Epithelial cell of proximal tubule (primary cell): ENCODE measurements at places on chromosomes 13 and 19. TPM values are rescaled to one million over a fixed set of nuclear protein-coding genes. Genes with fewer than 3 reads are reported as not detected.
A peak's percentile ranks its signal among the peaks of the same experiment; 100 is the strongest.

DNA sequence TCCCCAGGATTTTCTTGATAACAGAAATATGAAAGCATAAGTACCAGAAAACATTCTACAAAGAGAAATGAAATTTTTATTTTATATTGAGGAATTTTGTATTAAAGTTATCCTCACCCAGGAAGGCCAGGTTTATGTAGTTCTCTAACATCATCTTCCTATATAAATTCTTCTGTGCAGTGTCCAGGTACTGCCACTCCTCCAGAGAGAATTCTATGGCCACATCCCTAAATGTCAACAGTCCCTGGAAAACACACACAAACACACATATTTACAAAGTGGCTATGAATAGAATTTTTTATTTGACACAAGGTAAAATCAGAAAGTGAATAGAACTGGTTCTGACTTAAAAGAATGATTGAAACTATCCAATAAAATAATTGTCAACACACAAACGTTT lies 110.5 kb upstream of the ZNF91 start:
- DNase-seq, result no peak

DNA sequence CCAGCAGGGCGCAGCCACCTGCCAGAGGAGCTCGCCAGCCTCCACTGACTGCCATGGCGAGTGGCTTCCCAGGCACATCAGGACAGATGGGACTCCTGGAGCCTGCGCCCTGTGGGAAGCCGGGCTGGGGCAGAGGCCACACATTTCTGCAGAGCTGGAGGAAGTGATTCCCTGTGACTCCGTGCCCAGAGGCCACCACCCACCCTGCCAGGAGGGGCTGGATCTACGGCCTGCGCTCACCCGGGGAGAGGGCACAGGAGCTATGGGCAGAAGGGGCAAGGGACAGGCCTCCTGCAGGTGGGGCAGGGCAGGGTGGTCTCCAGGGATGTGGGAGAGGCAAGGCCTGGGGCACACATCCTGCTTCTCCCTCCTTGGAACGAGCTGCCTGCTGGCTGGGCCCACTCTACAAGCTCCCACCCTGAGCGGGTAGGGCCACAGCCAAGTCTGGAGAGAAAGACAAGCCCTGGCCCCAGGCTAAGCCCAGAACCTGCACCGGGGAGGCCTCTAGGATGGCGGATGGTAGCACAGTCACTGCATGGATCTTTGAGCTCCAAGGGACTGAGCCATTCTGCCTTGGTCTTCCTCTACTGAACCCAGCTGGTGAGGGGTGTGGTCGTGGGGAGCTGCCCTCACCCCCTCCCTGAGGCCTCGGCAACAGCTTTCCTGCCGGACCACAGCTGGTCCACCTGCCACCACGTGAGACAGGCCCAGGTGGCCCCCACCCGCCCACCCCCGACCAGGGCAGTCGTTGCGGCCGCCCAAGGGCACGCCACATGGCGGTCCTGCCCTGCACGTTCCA lies 40.6 kb downstream of the CEBPG start:
- DNase-seq, result no peak

DNA sequence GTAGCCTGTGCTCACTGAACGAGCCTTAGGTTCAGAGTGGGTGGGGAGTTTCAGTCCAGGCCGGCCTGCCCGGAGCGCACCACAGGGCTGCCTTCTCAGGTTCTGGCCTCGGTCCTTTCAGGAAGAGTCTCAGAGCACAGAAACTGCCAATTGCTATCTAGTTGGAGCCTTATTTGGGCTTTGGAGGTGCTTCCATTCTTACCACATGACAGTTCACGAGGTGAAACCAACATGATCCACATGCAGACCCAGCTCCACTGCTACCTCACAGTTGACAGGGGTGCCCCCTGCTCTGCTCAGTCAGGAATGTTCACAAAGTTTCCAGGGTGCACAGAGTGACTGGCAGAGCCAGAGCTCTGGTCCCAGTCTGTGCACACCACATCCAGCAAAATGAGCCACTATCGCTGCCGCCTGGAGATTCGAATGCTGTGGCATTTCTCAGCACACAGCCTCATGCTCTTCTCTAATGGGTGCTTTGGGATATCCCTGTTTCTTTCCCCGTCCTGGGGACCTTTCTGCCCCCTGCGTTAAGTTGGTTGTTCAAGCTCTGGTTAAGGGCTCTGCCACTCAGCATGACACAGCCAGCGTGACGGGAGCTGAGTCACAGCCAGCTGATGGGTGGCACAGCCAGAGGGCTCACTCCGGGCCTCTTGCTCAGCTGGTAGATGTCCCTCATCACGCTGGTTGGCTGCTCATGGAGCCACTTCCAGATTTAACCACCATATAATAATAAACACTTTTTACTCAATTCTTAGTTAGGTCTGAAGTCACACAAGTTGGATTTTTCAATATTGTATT lies 7.5 kb upstream of the SACS start:
- no peak for DNase-seq

DNA sequence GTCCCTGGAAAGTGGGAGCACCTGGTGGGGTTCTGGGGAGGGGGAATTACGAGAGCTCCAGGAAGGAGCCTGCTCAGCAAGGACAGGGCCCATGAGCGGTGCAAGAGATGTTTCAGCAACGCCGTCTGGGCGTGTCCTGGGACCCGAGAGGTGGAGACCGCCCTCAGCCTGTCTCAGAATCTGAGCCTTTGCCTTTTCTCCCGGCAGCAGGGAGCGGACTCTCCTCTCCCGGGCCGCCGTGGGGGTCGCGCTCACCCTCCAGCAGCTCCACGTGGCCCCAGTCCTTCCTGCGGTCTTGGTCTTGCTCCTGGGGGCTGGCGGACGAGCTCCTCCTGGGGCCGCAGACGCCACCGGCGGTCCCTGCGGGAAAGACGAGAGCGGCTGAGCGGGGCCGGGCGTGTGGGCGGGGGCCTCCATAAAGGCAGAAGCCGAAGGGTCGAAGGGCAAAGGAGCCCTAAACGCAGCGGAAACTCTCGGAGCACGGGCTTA lies 714 bp downstream of the POLRMT start:
- no peak for DNase-seq

DNA sequence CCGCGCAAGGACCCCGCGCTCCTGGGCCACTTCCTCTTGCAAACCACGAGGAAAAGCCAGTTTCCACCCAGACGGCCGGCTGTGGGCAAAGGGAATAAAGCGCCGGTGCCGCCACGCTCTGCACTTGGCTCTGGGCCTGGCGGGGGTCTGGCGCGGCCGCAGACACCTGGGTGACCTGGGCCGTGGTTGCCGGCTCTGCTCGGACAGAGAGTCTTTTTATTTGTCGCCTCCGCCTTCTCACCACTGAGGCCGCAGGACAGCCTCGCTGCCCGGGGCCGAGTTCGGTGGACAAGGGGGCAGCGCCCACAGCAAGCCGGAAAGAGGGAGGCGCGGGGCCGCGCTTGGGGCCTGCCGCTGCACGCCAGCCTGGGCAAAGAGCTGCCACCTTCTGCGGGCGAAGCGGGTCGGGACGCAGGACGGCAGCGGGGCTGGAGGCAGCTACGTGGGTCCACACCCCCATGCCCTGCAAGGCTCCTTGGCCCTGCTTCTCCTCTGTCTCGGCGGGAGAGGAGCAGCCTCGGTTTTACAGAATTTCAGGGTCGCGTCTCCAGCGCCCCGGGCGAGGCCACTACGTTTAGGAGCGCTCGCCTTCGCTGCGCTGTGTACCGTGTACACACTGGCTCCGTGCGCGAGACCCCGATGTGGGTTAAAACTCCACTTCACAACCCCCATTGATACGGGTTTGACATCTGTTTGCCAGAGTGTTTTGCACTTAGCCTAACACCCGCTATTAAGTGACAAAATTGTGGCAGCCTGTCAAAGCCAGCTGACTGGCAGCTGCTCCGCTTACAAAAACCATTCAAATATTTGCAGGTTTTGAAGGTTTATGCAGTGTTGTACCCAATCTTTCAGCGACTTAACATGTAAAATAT lies 13.0 kb upstream of the SOX1 start:
- DNase-seq, result no peak

GRCh38 chr19:54432144-54432738 lies 16.8 kb upstream of the LENG8 start:
- no peak for DNase-seq

DNA sequence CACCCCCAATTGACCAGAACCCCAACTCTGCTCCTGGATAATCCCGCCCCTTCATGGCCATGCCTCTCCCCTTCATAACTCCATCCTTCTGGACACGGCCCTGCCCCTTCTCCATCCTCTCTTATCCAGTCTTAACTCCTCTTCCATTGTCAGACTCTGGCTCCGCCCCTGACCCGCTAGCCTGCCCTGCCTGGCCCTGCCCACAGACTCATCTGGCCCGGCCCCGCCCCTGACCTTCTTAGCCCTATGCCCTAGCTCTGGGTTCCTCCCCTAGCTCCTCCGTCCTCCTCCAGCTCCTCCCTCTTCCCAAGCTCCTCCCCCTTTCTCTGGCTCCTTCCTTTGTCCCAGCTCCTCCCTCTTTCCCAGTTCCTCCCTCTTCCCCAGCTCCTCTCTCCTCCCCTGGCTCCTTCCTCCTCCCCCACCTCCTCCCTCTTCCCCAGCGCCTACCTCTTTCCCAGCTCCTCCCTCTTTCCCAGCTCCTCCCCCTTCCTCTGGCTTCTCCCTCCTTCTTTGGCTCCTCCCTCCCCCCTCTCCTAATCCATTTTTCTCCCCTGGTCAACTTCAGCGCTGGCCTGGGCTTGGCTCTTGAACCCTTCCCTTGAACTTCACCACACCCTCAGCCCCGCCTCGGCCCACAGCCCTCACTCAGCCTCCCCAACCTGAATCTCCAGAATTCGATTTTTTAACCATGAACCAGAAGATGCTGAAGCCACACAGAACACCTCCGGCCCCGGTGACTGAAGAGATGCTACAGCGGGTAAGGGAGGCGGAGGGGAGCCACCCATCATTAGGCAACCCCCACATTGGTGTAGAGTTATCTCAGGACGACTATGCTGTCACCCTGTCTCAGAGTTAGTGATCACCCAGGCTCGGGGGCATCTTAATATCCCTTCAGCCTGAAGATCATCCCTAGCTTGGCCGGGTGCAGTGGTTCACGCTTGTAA lies 9.2 kb upstream of the ZNF358 start:
- peak; percentile 88 for DNase-seq

- no peak for DNase-seq
These were observed 3.8 kb downstream of the TNNI3 start for GRCh38 chr19:55153652-55154264.

- DNase-seq, result peak; percentile 82
These were observed 11.1 kb upstream of the GTF2F2 start for GRCh38 chr13:45109102-45109720.

DNA sequence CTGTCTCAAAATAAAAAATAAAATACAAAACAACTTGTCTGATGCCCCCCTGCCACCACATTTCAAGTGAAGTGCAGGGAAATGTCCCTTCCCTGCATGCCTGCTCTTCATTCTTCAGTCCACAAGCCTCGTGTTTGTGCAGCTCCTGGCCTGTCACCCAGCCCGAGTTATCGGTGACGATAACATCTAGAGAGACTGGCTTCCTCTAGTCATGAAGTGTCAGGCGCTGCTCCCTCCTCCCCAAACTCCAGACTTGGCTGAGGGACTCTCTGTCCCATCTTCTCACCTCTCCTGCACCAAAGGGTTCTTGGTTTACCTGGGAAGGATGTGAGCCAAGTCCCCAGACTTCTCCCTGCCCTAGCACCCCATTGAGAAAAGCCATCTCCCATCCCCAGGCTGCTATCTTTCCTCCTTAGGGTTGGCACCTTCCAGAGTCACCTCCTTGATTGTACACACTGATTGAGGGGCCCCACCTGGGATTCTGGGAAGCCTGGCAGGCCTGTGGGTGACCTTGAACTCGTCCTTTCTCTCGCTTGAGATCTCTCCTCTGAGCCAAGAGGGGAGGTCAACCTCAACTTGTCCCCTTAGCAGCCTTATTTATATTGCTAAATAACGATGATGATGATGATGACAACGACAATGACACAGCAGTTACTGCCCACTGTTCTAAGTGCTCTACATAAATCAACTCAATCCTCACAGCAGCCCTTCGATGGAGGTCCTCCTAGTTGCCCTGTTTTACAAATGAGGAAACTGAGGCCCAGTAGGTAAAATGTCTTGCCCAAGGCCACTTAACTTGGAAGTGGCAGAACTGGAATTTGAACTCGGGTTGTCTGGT lies 13.1 kb upstream of the PLAUR start:
- DNase-seq, result no peak

- DNase-seq, result no peak
These were observed 185.0 kb downstream of the ZNF536 start for GRCh38 chr19:30557212-30557611.

GRCh38 chr13:109383683-109384082 lies 402.7 kb downstream of the IRS2 start:
- no peak for DNase-seq

GRCh38 chr19:18053576-18054219 lies 33.0 kb downstream of the IL12RB1 start:
- DNase-seq, result no peak

- no peak for DNase-seq
These were observed 276.9 kb downstream of the DCLK1 start for GRCh38 chr13:35854286-35854685.

- DNase-seq, result no peak
These were observed 65.7 kb downstream of the SLITRK5 start for GRCh38 chr13:87736849-87737385.

DNA sequence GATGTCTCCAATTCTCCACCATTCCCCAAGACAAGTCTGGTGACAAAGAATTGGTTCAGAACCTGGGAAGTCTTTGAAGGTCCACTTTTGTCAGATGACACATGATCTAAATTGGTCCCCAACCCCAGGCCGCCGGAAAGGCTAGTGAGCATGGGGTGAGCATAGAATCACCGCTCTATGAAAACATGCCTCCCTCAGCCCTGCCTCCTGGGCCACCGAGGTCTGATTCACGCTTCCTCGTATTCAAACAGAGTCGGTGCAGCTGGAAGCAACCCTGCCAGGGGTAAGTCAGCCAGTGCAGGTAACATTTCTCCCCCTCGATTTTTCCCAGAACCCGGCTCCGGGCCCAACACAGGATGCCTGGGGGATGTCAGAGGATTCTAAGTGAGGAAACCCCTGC lies 33.9 kb upstream of the KLF2 start:
- no peak for DNase-seq

DNA sequence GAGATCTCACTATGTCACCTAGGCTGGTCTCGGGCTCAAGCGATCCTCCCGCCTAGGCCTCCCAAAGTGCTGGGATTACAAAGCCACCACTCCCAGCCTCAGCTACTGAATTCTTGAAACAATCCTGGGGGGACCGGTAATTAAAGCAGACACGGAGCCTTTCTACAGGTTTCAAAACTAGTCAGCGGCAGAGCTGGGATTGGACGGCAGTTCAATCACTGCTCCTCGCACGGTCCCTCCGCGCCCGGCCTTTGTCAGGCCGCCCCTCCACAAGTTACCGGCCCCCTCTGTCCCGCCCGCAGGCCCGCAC lies 229 bp downstream of the BORCS8 start:
- DNase-seq, result no peak

- no peak for DNase-seq
These were observed 1.1 kb upstream of the FXYD3 start for GRCh38 chr19:35114353-35115176.

HCN2 gene
- 0.22 TPM in 1 of 2 replicates, not detected in the other for total RNA-seq

PSPN gene
- total RNA-seq, result 0.58 and 5.2 TPM in 2 replicates

PTH2 gene
- total RNA-seq, result not detected in 2 replicates

CGB7 gene
- total RNA-seq, result 0.36 and 1.8 TPM in 2 replicates

ZNF428 gene
- total RNA-seq, result 36.7 and 60.7 TPM in 2 replicates

FFAR3 gene
- not detected in 2 replicates for total RNA-seq

TRPC4 gene
- total RNA-seq, result 2.4 and 7.0 TPM in 2 replicates

RASAL3 gene
- not detected in 2 replicates for total RNA-seq

HNRNPM gene
- 134 and 169 TPM in 2 replicates for total RNA-seq

LRRC8E gene
- total RNA-seq, result 11.9 and 18.9 TPM in 2 replicates

KCNN4 gene
- total RNA-seq, result 8.3 and 11.6 TPM in 2 replicates

ZNF878 gene
- 0.72 TPM in 1 of 2 replicates, not detected in the other for total RNA-seq

SULT2A1 gene
- not detected in 2 replicates for total RNA-seq

C19orf81 gene
- total RNA-seq, result 9.6 TPM in 1 of 2 replicates, not detected in the other

VSTM2B gene
- total RNA-seq, result not detected in 2 replicates
